ENCODE measurements at places on chromosomes 13 and 19. TPM values are rescaled to one million over a fixed set of nuclear protein-coding genes. Genes with fewer than 3 reads are reported as not detected.
A peak's percentile ranks its signal among the peaks of the same experiment; 100 is the strongest.

GRCh38 chr19:33758541-33759013, 38.1 kb upstream of the KCTD15 start:
- DNase-seq = peak; percentile 23

- no peak for DNase-seq
Measured at GRCh38 chr13:24613128-24613527, 67.1 kb upstream of the ATP12A start.

GRCh38 chr13:97018029-97018819, 23.9 kb upstream of the OXGR1 start:
- DNase-seq = no peak

- no peak for DNase-seq
Measured at GRCh38 chr13:80036845-80037504, 304.0 kb downstream of the SPRY2 start.

GRCh38 chr13:68850160-68850559, 1257.5 kb upstream of the ATXN8OS start:
- DNase-seq = no peak

DNA sequence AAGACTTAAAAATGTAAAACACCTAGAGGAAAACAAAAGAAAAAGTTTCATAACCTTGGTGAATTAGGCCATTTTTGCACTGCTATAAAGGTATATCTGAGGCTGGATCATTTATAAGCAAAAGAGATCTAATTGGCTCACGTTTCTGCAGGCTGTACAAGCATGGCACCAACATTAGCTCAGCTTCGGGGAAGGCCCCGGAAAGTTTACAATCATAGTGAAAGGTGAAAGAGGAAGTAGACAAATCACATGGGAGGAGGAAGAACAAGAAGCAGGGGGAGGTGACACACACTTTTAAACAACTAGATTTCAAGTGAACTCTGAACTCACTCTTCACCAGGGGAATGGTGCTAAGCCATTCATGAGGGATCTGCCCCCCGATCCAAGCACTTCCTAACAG, 1358.5 kb upstream of the PCDH9 start:
- no peak for DNase-seq

GRCh38 chr13:42396901-42397655, 125.1 kb downstream of the AKAP11 start:
- DNase-seq = no peak

- DNase-seq = no peak
Measured at GRCh38 chr13:113116871-113117271, 5.7 kb upstream of the F10 start.

- DNase-seq = no peak
Measured at GRCh38 chr13:50511877-50512341, 331.6 kb downstream of the DLEU7 start.

The ACP7 gene
- 0.11 TPM for total RNA-seq

The LIM2 gene
- not detected for total RNA-seq

The APC2 gene
- total RNA-seq = 1.2 TPM

The PLK5 gene
- total RNA-seq = 0.37 TPM

The S1PR4 gene
- total RNA-seq = 0.74 TPM

The CACNG6 gene
- total RNA-seq = 1.3 TPM

The RFPL4A gene
- 0.58 TPM for total RNA-seq

The SIGLEC5 gene
- total RNA-seq = 0.32 TPM

Data from urinary bladder (tissue), 4 donors.